Endothelial cell of umbilical vein (primary cell): ENCODE measurements at places on chromosomes 3 and 15. TPM values are rescaled to one million over a fixed set of nuclear protein-coding genes. Genes with fewer than 3 reads are reported as not detected.

GRCh38 chr3:120567370-120568201 lies 28.6 kb upstream of the NDUFB4 start:
- DNase-seq: peak; percentile 70
- no peak overlapping the region for H3K27ac ChIP-seq
- no peaks in the 10 kb centered on the region for H3K4me1 ChIP-seq
- H3K36me3 ChIP-seq: no peaks in the 10 kb centered on the region
- no peaks in the 10 kb centered on the region for H3K27me3 ChIP-seq

- H3K27ac ChIP-seq: no peak overlapping the region
- H3K27me3 ChIP-seq: no peaks in the 10 kb centered on the region
- no peak overlapping the region for H3K4me3 ChIP-seq
- H3K36me3 ChIP-seq: no peaks in the 10 kb centered on the region
Observed at GRCh38 chr3:134839990-134840389, 44.9 kb downstream of the EPHB1 start.

DNA sequence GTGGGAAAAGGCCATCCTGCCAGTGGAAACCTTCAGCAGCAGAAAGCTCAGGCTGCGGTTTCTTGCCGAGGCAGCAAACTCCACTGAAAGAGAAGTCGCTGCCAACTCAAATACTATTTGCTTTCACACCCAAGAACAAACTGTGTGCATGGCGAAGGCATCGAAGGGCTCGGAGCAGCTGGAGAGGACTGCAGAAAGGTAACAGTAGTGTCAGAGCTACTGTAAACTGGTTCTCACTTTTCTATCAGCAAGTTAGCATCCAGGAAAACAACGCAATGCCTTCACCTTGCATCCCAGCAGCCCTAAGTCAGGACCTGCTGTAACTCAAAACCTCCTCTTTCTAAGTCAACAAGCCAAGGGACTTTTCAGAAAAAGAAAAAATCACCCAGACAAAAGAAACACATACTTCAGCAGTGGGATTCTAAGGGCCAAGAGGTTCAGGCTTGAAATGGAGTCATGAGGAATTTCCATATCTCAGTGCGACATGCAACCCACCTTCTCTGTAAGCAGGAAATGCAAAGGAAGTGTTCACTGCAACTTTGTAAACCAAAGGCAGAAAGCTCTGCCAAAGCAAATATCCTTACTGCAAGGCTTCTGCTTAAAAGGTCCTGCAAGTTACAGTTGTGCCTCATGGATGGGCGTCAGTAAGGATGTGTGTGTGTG lies 193.5 kb downstream of the FOXP1 start:
- peak overlapping the region; percentile 88 for H3K27ac ChIP-seq
- no peaks in the 10 kb centered on the region for H3K27me3 ChIP-seq
- H3K4me3 ChIP-seq: peak overlapping the region; percentile 29
- H3K4me1 ChIP-seq: peaks cover 41% of the 10 kb centered on the region
- peak; percentile 95 for DNase-seq

GRCh38 chr3:159619341-159619885 lies 369.2 kb upstream of the IL12A start:
- no peak overlapping the region for H3K4me3 ChIP-seq
- H3K27me3 ChIP-seq: no peaks in the 10 kb centered on the region
- no peaks in the 10 kb centered on the region for H3K36me3 ChIP-seq
- DNase-seq: no peak
- H3K27ac ChIP-seq: no peak overlapping the region

GRCh38 chr3:24264748-24265158 lies 229.9 kb downstream of the THRB start:
- H3K36me3 ChIP-seq: no peaks in the 10 kb centered on the region
- H3K27ac ChIP-seq: no peak overlapping the region

DNA sequence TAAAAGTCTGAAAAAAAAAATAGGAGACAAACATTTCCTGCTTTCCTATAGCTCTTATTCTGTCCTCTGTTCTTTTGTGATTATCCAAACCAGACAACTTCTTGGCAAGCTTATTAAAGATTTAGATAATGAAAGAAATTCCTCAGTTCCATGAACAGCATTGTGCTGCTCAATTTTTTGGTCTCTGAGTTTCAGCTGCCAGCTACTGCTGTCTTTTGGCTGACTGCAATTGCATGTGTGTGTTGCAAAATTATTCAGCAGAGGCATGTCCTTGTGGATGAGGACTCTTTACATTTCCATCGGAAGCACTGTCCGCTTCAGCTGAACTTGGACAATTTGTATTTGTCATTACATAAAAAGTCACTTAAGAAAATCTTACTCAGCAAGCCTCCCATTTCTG lies 397.3 kb upstream of the RASGRP1 start:
- H3K4me1 ChIP-seq: peaks cover 7% of the 10 kb centered on the region
- H3K36me3 ChIP-seq: no peaks in the 10 kb centered on the region
- H3K27ac ChIP-seq: no peak overlapping the region
- peak; percentile 55 for DNase-seq

DNA sequence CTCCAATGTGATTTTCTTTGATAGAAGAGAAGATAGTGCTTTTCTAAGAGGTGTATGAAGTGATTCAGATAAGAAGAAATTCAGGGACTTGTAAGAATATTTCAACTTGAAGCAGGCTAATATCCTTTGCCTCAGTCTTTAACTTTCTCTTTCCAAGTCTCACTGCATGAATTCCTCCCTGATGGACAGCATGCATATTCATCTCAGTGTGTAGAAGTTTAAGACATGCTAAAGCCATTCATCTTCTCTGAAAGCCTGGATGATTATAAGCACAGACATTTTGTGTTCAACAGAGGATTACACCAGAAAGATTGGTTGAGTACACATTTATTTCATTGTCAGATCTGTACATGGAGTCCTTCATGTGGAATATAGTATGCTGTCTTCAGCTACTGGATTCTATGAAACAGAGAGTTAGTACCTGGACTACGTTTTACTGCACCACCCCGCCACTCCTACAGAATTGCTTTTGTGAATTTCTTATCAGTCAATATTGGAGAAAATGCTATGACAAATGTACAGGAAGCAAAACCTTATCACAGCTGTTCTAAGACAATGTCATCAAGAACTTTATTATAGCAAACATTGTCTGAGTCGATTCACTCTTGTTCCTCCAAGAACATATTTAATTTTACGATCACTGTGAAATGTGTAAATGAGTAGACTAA lies 1346.1 kb downstream of the OTOL1 start:
- no peak overlapping the region for H3K4me3 ChIP-seq
- no peaks in the 10 kb centered on the region for H3K4me1 ChIP-seq
- DNase-seq: no peak
- H3K27me3 ChIP-seq: no peaks in the 10 kb centered on the region
- H3K36me3 ChIP-seq: no peaks in the 10 kb centered on the region

- no peaks in the 10 kb centered on the region for H3K27me3 ChIP-seq
- no peaks in the 10 kb centered on the region for H3K36me3 ChIP-seq
- H3K27ac ChIP-seq: no peak overlapping the region
- H3K4me3 ChIP-seq: no peak overlapping the region
Observed at GRCh38 chr3:120831066-120831465, 76.9 kb upstream of the STXBP5L start.

The PLSCR4 gene
- 81.5 and 91.8 TPM in 2 replicates for total RNA-seq

The PLA1A gene
- total RNA-seq: not detected in 2 replicates

The ZNF502 gene
- total RNA-seq: 4.1 and 4.2 TPM in 2 replicates

The CHRFAM7A gene
- 7.1 and 9.1 TPM in 2 replicates for total RNA-seq

The SLC12A1 gene
- total RNA-seq: not detected in 2 replicates

The IL5RA gene
- total RNA-seq: not detected in 2 replicates

The ST8SIA2 gene
- total RNA-seq: 0.35 TPM in 1 of 2 replicates, not detected in the other
